Stimulated activated CD4-positive, alpha-beta T cell treated with anti-CD3 and anti-CD28 coated beads, Interleukin-1b, Interleukin-23, amount 100 ng/mL, for 1 hour (primary cell): ENCODE measurements at places on chromosomes 2 and 18.

GRCh38 chr2:147137711-147138110, 707.1 kb upstream of the ACVR2A start:
- no peak for DNase-seq

DNA sequence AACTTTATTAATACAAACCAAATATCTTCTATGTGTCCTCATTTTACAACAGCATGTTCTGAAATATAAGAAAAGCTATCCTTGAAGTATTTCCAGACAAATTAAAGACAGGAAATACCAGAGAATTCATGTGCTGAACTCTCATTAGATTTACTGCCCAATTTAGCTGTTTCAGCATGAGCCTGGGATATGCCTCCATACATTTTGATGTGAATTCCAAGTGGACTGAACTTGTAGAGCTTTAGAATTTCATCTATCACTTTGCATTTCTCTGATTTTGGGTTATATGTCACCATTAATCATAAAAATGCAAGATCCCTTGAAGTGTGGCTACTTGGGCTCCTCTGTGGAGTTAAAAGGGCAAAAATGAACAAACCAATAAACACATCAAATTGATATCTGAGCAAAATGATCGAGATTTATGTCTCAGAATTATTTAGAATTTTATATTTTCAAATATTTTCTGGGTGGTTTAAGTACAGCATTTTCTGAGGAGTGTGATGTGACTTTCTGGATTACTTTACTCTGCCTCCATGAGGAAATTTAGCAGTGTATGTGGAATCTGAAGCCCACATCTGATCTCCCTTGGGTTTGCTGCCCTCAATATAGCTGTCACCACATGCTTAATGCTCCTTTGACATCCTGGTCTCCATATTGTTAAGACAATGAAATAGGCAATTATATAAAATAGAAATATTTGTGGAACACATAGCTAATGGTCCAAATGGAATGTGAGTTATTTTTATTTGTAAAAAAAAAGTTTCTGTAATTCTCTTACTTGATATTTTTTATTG, 206.6 kb upstream of the RBMS1 start:
- no peak for DNase-seq

DNA sequence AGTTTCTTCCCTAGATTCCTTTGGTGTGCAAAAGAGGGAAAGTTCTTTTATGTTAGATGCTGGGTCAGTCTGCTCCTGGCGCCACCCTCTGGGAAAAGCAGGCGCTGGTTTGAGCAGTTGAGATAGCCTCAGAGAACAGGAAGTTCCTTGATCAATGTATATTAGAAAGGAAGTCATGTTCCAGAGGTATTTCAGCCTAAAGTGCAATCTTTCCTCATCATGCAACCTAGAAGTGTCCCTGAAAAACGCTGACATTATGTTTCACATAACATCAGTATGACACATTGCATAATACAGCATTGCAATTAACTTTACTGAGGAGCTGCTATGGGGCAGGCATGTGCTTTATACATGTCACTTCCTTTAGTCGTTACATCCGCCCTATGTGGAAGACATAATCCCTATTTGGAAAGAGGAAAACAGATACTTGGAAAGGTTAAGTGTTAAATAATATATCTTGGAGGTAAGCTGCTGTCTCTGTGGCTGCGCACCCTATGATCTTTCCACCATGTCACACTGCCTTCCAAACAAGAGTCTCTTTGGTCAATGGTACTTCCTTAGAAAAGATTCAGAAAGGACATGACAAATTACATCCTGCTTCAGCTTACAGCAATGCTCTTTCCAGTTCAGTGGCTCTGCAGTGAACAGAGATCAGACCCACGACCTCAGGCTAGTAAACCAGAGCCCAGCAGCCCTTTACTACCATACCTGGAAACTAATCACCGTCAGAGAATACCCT, 369.7 kb downstream of the RAD51AP2 start:
- no peak for DNase-seq

GRCh38 chr18:63109802-63110201, 209.8 kb downstream of the BCL2 start:
- no peak for DNase-seq

DNA sequence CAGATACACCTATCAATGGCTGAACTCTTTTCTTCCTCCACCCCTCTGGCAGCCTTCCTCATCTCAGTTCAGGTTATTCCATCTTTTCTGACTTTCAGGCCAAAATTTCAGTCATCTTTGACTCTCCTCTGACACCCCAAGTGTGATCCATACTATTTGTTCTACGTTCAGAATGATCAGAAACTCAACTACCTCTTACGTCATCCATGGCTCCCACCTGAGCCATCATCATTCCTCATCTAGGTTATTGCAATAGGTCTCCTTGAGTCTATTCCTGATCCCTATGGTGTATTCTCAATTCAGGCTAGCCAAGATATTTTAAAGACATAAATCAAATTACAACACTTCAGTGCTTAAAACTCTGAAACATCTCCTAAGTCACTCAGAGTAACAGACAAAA, 589.7 kb downstream of the ERBB4 start:
- no peak for DNase-seq

- DNase-seq, result no peak
Observed at GRCh38 chr2:170073288-170073687, 104.7 kb upstream of the MYO3B start.

DNA sequence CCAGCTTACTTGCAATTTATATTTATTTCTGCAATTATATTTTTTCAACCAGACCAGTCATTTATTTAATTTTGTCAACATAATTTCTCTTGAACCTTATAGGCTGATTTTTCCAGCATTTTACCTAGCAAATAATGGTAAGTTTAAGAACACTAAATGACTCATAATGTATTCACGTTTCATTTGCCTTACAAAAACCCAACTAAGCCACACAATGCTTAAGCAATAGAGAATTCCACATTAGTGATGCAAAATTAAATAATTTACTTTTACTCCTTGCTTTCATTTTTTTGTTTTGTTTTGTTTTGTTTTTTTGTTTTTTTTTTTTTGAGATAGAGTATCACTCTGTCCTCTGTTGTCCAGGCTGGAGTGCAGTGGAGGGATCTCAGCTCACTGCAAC, 110.4 kb upstream of the VRK2 start:
- no peak for DNase-seq

DNA sequence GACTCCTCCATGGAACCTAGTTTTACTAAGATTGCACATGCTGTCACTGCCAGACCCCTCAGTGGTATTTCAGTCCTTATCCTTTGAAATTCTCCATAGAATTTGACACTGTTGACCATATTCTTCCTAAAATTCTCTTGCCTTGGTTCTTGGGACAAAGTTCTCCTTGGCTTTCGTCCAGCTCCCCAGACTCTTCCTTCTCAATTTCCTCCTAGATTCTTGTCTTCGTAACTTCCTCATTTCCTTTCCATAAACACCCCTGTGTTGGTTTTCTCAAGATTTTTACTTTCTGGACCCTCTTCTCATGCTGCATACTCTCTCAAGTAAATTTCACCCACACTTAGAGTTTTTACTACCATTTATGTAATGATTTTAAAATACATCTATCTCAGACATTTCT, 96.6 kb upstream of the TWSG1 start:
- no peak for DNase-seq

- DNase-seq, result no peak
Observed at GRCh38 chr2:191315365-191315752, 70.2 kb downstream of the MYO1B start.

DNA sequence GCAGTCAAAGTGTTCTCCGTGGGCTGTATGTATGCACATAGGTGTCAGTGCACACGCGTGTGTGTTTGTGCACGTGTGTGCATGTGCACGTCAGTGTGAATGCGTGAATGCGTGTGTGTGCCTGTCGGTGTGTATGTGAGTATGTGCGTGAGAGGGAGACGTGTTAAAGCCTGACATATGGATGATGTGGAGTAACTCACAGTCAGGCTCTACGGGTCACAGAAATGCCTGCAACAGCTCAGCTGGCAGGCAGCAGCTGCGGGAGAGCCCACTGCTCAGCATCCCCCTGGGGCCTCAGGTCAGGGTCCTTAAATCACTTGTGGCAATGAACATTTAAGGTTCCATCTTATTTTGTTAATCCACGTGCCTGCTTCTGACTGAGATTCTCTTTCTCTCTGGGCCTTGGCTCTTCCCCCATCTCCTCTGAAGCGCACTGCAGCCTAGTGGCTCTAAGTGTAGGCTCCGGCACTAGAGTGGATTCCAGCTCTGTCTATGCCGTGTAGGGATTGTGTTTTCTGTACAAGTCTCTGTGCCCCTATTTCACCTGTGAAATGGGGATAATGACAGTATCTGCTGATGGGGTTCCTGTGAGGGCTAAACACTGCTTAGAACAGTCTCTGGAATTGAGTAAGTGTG, 63.0 kb downstream of the DYSF start:
- DNase-seq, result no peak

DNA sequence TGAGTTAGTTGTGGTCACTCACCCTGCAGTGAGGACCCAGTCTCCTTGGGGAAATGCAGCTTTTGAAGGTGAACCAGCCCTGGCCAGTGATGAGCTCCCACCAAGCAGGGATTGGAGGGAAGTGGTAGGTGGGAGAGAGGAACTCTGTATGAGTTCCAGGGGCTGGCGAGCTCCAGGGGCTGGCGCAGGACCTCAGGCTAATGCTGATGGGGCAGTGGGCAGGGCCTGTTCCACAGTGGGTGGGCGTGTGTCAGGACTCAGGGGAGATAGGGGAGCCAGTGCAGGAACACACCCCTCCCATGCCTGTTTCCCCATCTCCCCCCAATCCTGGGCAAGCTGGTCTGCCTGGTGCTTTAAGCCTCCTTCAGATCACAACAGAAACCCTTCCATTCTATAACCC, 208.4 kb downstream of the DYSF start:
- no peak for DNase-seq

- no peak for DNase-seq
Observed at GRCh38 chr2:148582679-148583511, 61.7 kb upstream of the EPC2 start.

DNA sequence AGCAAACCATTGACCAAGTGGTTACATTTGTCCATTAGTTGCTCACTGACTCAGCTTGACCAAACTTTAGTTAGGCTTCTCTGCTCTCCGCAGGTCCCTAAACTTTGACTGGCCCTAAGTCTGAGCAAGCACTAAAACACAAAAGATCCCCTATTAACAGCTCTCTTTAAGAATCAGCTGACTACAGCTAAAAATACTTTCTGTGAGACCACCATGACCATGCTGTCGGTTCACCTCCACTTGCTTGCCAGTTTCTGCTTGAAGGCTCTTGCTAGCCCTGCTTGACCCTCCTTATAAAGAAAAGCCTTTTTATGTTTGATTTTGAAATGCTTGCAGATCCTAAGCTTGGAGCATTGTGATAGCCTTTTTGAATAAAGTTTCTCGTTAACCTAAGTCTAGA, 40.4 kb upstream of the RIT2 start:
- no peak for DNase-seq

DNA sequence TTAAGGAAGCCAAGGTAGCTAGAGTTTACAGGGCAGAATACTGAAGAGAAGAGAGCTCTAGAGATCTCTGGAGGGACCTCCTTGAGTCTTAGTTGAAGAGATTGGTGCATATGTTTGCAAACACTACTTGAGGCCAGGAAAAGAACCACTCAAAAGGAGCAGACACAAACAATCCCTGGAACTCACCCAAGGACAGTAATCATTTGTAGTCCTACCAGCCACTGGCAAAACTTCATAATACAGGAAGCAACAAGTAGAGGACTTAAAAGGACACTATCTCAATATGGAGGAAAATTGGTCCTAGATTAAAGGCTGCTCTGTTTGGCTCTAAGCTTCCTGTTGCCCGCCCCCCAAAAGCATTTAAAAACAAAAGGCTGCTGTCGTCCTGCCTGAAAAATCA, 46.9 kb upstream of the UBXN4 start:
- no peak for DNase-seq

DNA sequence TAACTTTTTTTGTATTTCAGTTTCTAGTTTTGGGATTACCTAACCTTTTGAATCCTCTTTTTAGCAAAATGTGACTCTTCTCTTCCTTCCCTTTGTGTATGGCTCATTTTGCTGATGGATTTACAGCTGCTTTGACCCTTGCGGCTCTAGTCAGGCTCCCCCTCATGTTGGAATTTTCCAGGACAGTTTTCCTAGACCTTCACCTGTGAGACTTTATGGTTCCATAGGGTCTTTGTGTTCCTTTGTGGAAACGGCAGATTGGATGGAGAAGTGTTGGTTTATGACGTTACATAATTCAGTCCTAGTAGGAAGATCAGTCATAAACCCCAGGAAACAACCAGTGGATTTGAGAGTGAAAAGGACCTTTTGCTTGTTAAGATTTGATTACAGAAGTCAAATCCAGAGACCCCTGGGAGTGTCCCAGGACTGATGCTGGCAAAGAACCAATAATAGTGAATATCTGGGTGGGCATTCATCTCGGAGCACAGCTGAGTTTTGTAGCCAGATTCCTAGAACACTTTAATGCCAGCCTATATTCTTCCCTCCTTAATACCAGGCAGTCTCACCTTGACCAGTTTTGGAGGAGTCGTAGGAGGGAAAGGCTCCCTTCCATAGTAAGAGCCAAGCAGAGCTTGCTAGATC, 42.7 kb downstream of the SOCS6 start:
- DNase-seq, result no peak
